EH (cell line): ENCODE measurements at places on chromosomes 2 and 18.
A peak's percentile ranks its signal among the peaks of the same experiment; 100 is the strongest.

DNA sequence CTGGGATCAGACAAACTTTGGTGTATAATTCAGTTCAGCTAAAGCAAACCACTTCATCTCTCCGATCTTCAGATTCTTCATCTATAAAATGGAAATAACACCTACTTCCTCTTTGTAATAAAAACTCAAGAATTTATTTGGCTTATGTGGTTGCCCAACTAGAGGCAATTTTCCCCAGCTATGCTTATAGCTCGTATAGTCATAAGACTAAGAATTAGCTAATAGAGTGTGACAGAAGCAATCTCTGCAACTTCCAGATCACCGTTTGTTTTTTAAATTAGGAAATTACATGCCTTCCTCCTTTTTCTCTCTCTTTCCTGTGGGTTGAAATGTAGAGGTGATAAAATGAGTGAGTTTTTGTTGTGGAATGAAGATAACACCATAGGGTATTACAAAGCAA, 35.3 kb upstream of the KCNF1 start:
- DNase-seq = peak; percentile 45

GRCh38 chr2:95077530-95077825, 44.1 kb downstream of the MRPS5 start:
- no peak for DNase-seq

- no peak for DNase-seq
Observed at GRCh38 chr18:47601581-47602272, 328.7 kb downstream of the SMAD2 start.

- DNase-seq = peak; percentile 23
Observed at GRCh38 chr2:99988599-99988998, 153.8 kb downstream of the AFF3 start.

- peak; percentile 82 for DNase-seq
Observed at GRCh38 chr2:40315683-40316082, 136.2 kb downstream of the SLC8A1 start.

DNA sequence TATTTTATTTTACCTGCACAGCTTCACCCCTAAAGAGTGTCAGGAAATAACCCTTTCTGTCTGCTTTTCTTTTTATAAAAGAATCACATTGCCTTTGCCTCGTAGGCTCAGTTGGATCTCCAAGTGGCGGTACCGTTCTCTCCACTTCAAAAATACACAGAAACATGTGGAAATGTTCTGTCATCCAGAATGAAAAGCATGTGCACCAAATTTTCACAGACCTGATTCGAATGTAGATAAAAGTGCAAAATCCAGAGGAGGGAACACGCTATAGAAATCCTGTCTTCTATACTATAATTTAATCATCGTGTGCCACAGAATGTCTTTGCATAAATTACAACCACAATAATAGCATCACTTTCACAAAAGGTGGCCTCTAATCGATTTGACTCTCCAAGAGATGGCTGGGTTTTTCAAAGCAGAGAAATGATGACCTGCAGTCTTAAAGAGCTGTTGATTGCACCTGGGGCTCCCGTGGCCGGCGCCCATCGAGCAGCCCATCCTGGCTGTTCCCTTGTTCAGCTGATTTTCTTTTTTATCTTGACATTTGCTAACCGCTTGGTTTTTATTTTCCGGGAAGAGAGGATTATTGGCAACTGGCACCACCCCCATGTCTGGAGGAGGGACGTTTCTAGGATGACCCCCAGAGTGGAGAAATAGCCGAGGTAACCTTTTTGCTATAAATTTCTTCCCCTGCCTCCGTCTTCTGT, 290.2 kb downstream of the SOX11 start:
- DNase-seq = no peak

GRCh38 chr2:219542931-219543595, 546 bp downstream of the CHPF start:
- peak; percentile 59 for DNase-seq
